ENCODE measurements at places on chromosomes 4 and X.

DNA sequence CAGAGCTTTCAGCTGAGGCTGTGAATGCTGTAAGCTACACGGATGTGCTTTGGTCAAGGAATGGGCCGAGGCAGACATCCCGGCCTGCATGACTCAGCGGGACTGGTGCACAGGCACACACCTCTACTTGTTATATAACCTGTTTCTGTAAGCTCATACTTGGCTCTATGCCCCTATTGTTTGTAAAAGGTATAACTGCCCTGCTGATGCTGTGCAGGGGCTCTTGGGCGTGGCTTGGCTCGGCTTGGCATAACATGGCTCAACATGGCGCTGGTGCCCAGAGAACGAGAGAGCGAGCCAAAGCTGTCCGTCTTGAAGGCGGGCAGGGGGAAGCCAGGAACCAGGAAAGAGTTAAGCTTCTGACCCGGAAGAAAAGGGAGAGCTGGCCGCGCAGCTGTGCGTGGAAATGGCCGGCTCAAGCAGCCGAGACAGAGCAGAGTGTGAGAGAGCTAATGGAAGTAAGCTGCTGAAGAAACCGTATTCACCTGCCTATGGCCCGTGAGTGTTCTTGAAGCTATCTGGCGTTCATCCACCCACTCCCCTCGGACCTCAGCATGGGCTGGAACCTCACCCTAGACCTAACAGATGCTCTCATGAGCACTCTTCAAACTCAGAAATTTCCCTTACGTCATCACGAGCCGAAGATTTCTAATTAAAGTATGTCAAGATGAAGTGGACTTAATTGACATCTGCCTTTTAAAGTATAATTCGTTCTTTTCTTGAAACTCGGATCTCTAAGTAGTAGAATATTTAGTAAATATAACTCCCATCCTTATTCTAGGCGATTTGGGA, 286.3 kb upstream of the AGA start:
- DNase-seq, result no peak

GRCh38 chrX:17692709-17693346, 44.5 kb upstream of the SCML1 start:
- no peak for DNase-seq

- DNase-seq, result no peak
Observed at GRCh38 chr4:17187003-17187402, 288.6 kb upstream of the LDB2 start.

GRCh38 chr4:23171976-23172375, 479.2 kb downstream of the GBA3 start:
- no peak for DNase-seq

- no peak for DNase-seq
Observed at GRCh38 chr4:17194586-17194985, 296.1 kb upstream of the LDB2 start.

DNA sequence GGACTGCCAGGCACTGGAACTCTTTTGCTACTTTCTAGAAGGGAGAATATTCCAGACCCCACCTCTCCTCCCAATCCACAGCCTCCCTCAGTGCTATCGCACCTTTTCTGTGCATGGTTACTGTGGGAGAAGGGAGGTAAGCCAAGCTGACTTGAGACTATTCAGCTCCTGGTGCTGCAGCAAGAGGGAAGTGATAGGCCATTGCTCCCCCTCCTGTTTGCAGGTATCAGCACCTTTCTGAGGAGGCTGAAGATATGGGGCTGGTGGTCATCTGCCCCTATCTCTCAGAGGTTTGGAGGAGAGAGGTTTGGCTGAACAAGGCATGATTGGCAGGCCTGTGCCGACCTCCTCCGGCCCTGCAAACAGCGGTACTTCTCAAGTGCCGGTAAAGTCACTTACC, 103.3 kb upstream of the GATB start:
- DNase-seq, result no peak

DNA sequence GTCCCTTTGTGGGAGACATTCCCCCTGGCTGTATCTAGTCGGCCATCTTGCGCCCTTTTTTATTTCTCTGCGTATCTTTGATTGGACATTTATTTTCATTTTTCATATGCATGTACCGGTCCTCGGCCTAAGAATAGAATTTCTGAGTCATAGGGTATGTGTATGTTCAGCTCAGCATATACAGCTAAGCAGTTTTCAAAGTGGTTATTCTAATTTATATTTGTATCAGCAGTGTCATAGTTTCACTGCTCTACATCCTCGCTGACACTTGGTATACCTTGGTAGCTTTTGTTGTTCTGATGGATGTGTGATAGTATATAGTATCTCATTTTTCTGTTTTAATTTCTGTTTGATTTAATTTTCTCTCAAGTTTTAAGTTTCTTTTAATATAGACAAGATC, 38.7 kb downstream of the BEX3 start:
- DNase-seq, result no peak

DNA sequence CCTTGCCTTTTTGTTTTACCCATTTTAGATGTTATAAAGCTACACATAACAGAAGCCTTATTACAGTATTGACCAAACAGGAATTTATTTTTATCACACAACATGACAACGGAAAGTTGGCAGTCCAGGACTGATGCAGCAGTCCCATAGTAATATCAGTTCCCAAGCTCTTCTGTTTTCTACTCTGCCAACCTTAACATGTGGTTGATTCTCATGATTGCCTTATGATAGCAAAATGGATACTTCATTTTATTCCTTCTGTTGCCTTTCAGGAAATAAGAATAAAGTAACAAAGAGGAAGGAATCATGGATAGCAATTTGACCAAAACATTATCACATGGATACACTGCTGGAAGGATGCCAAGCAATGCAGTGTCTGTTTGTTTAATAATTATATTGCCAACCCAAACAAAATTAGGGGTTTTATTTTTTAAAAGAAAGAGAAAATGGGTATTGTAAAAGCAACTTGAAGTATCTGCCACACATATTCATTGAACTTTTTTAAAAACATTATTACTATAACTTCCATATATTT, 275.7 kb downstream of the STPG2 start:
- DNase-seq, result no peak

DNA sequence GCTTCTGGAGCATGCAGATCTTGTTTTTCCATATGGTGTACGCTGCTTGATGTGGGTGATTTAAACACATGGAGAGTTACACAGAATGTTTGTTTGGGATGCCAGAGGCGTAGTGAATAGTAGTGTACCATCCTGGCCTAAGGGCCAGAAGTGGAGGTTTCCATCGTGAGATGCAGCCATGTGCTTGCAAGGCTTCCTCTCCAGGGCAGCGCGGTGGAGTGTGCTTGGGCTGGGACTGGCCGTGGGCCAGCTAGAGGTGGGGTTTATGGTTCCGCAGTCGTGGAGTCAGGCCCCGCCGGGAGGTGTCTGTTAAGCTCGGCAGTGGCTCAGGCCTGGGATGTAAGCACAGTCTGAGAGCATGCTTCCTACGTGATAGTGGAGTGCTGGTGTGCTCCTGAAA, 14.0 kb downstream of the STOX2 start:
- DNase-seq, result no peak

DNA sequence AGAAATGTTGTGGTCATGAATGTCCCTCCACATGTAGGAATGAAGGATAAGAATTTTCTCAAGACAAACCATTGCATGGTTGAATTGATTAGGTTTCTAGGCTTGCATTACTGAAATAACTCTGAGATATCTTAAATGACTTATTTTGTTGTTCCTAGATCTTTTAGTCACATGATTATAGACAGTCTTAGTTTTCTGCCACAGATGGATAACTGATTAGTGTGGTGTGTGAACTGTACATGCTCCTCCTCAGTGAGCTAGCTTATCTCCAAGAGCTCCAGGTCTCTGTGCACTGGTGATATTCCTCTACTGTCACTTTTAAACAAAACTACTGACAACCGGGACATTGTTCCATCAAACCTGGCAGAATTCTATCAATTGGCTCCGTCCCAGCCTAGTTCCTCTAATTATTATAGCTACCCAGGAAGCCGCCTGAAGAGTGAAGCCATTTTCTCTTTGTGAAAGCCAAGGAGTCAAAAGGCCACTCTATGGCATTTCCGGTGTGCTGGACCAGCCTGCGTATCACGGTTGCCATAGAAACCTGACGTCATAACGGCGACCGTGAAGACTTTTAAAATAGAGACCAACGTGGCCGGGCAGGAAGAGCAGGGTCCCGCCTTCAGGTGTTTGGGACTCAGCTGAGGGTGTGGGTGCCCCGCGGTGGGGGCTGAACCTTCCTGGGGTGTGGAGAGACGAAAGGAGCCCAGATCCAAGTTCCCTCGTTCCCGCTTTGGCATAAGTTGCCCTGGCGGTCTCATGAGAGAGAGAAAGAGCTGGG, 28.1 kb downstream of the BEX3 start:
- DNase-seq, result peak; percentile 75

DNA sequence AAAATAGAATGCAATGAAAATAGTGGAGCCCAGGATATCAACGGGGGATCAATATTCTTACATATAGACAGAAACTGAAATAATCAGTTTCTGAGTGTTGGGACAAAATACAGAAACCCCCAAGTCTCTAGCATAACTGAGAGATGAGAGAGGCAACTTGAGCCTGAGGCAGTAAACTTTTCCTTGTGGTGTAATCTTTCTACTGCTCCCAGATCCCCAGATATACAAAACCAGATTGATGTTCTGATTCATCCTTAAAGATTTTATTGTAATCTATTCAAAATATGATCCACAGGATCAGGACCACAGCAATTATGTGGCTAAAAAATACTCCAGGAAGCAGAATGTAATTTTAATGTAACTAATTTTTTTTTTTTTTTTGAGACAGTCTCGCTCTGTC, 2282.6 kb downstream of the ARAP2 start:
- DNase-seq, result no peak

- no peak for DNase-seq
Observed at GRCh38 chrX:103151799-103152198, 58.9 kb upstream of the NXF3 start.

- DNase-seq, result no peak
Observed at GRCh38 chrX:103107836-103108235, 14.9 kb upstream of the NXF3 start.

GRCh38 chrX:133776072-133776471, 209.3 kb downstream of the GPC3 start:
- no peak for DNase-seq

GRCh38 chrX:79169484-79169883, 25.0 kb downstream of the GPR174 start:
- no peak for DNase-seq

DNA sequence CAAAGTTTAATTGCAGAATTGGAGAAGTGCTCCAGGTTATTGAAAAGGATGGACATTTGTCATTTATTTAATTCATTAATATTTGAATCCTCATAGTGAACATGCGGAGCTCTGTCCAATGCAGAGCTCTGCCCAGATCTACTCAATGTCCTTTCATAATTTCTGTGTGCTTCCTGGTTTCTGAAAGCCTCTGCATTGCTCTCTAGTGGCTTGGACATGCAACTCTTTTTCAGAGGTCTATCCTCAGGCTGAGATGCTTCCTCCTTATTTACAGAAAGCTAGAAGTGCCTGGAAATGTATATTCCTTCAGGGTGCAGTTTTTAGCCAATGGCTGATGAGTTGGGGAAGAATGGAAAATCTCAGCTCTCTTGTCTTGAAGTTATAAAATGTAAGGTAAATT, 786.1 kb upstream of the AADAT start:
- no peak for DNase-seq

DNA sequence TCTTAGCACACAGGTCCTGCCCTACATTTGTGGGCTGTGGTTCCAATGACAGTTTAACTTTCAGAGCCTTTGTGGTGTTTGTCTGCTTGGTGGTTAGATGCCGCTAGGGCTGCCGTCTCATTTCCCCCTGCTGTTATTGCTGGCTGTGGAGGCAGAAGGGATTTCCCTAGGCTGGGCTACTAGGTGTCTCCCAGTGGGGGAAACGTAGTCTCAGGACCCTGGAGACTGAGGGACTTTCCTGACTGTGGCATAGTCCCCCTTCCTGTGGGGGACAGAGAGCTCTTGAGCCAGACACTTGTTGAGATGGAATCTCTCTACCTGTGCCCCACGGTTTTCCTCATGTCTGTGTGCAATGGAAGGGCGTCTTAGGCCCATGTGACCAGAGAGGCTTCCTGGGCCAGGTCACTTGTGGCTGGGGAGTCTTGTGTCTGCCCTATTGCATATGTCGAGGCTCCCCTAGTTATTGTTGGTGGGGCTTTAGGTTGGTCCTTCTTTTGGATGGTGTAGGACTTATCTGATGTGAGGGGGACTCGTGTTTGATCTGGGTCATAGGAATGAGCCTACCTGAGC, 68.2 kb downstream of the ARHGAP10 start:
- no peak for DNase-seq

GRCh38 chrX:20420058-20420457, 153.3 kb upstream of the RPS6KA3 start:
- DNase-seq, result no peak

DNA sequence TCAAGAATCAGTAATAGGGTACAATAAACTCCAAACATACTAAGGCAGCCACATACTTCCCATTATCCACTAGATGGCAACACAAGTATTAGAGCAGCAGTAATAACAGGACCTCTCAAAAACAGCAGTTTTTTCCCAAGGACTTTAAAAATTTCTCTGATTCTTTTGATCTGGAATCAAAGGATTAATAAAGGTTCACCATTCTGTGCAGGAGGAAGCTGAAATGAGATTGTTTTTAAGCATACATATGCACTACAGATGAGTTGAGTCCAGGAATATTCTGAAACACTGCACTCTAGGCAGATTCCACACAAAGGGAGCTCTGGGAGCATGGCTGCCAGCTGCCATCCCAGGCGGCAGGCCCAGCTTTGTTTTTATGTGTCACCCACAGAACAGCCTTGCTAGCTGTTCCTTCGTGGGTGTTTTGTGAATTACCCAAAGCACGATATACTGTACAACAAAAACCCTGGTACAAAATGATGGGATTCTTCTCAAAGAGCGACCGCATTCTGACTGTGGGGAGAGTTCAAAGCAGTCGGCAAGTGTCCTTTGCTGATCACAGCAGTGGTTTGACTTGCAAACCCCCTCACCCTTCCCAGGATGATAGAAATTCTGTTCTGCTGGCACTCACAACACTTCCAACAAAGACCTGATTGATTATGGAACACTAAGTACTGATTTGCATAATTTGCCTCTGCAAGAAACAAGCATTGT, 61.0 kb downstream of the STX18 start:
- DNase-seq, result no peak

DNA sequence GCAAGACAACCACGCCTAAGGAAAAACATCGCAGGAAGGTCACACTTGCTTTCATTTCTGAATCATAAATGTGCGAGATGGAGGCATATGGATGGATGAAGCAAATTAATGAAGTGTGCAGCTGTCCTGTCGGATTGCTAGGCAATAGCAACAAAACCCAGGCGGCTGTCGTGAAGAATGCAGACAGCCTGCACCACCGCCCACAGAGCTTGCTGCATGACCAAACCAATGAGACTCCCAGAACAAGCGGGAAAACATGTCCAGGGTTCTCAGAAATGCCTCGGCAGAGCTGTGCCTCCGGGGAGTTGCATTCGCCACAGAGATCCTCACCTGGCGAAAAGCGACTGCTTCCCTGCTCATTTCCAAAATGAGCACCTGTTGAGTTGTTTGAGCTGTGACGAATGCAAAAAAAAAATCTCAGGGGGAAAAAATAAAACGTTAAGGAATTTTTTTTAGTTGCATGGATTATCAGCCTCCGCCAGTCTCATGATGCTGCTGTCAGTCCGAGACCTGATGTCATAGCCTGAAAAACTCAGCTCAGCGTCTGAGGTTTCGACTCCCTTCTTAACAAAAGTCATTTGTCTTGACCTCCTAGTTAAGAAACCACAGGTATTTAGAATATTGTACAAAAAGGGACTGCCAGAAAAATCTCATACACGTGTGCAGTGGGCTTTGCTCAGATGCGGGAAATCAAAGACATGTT, 155.5 kb upstream of the MXRA5 start:
- no peak for DNase-seq

GRCh38 chrX:123962006-123962467, 531 bp downstream of the STAG2 start:
- DNase-seq, result no peak

- peak; percentile 24 for DNase-seq
Observed at GRCh38 chrX:15471028-15471427, 22.1 kb downstream of the PIR start.

Measured in Peyer's patch (tissue), 4 donors.